NCI-H1105 (cell line): ENCODE measurements at places on chromosomes 5 and 9.
A peak's percentile ranks its signal among the peaks of the same experiment; 100 is the strongest.

- DNase-seq: no peak
These were observed 1.1 kb upstream of the ARHGEF28 start for GRCh38 chr5:73624888-73625287.

- DNase-seq: no peak
These were observed 408.2 kb upstream of the PTGER4 start for GRCh38 chr5:40271476-40271875.

GRCh38 chr5:50963971-50964745 is 297.7 kb downstream of the PARP8 start:
- no peak for DNase-seq

DNA sequence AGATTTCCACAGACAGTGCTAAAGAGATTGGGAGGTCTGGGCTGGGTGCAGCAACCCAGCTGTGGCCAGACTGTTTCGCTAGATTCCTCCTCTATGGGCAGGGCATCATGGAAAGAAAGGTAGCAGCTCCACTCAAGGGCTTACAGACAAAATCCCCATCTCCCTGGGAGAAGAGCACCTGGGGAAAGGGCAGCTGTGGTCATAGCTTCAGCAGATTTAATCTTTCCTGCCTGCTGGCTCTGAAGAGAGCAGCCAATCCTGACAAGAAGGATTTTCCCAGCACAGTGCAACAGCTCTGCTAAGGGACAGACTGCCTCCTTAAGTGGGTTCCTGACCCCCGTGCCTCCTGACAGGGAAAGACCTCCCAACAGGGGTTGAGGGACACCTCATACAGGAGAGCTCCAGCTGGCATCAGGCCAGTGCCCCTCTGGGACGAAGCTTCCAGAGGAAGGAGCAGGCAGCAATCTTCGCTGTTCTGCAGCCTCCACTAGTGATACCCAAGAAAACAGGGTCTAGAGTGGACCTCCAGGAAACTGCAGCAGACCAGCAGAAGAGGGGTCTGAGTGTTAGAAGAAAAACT is 1379.3 kb upstream of the ACO1 start:
- no peak for DNase-seq

DNA sequence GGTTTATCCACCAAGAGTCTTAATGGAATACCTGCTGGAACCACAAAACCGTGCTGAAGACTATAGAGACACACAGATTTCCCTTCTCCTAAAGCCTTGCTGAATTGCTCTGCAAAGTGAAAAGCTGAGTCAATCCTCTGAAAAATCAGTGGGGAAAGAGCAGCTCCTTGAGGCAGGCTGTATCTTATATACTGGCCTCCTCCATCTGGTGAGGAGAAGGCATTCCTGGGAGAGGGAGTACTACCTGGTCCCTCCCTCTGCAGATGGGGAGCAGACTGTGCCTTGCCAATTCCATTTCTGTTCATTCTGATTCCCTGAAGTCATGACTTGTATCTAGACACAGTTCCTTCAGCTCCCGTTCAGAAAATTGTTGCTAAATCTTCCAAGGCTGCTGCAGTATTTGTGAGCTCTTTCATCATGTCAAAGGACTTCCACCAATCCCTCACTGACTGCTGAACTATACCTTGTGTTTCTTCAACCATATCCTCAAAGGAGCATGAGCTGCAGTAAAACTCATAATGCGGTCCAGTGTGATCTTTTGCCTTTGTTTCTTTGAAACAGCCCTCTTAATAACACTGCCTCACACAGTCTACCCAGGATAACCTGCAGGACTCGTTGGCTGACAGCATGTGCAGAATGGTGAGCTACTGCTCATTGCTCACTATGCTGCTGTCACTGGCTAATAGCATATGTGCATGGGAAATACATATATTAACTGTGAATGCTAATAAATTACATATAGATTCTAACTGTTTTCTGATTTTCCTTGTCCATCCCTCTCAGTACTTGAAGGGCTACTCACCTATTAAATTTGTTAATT is 84.5 kb downstream of the FOXD1 start:
- DNase-seq: no peak

GRCh38 chr5:44603496-44604272 is 205.1 kb upstream of the MRPS30 start:
- DNase-seq: no peak

DNA sequence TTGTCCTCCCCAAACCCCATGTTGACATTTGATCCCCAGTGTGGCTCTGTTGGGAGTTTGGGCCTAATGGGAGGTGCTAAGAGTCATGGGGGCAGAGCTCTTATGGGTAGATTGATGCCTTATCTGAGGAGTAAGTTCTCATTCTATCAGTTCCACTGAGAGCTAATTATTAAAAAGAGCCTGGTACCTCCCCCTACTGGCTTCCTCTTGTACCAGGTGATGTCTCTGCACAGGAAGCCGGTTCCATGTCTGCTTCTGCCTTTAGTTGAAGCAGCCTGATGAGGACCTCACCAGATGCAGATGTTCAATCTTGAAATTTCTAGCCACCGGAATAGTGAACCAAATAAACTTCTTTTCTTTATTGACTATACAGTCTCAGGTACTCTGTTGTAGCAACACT is 10.8 kb downstream of the GABRB2 start:
- DNase-seq: no peak

- DNase-seq: no peak
These were observed 40.5 kb upstream of the NEURL1B start for GRCh38 chr5:172600571-172600970.

DNA sequence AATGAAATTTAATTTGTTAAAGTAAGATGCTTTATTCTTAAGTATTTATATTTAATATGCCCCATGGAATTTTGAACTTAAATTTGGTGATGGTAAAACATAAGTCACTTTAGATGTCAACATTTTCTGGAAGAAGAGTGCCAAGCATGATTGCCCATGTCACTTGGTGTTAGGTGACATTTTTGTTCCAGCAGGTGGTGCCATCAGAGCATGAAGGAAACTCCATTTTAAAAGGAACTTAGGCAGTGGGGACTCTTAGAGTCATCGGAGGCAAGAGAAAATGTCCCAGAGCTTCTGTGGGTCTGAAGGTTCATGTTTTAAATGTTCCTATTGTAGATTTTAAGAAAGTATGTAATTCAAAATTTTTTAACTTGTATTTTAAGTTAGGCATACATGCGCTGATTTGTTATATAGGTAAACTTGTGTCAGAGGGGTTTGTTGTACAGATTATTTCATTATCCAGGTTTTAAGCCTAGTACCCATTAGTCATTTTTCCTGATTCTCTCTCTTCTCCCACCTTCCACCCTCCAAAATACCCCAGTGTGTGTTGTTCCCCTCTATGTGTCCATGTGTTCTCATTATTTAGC is 789.3 kb downstream of the SEMA5A start:
- peak; percentile 2 for DNase-seq

DNA sequence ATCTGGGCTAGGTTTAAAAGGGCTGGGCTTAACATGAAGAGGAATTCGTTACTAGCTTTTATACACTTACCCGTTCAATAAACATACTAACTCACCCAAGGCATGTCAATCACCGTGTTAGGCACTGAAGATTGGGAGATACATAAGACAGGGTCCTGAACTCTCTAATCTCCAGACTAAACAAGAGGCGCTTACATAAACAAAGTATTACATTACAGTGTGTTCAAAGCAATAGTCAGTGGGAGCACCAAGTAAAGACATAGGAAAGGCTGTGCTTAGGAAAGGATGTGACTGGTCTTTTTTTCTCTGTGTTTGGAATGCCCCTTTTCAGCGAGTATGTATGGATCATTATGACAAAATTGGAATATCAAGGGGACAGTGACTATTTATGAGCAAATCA is 203.6 kb upstream of the ADRA1B start:
- DNase-seq: no peak

DNA sequence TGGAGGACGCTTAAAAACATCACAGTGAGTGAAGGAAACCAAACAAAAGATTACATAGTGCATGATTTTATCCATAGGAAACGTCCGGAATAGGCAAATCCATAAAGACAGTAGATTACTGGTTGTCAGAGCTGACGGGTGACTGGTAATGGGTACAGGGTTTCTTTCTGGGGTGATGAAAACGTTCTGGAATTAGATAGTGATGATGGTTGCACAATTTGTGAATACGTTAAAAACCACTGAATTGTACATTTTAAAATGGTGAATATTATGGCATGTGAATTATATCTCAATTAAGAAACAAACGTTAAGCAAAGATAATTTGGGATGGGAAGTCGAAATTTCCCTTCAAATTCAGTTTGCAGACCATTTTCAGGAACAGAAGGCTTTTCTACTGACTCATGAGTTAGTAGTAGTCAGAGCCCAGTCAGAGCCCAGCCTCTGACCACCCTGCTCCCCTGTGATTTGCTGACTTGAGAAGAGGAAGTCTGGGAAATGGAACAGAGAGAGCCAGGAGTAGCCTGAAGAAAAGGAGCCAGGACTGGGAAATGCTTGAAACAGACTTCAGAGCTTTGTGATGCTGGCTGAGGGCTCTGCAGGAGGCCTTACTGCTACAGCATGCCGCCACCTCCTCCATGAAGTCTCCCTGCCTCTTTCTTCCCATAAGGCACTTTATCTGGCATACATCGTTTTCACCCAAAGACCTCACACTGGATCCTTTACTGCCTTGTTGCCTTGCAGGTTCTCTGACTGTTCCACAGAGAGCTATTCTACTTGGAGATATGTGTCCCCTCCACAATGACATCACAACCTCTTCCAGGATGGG is 46.4 kb upstream of the CTNNA1 start:
- no peak for DNase-seq

GRCh38 chr9:120214332-120214731 is 365.6 kb downstream of the CDK5RAP2 start:
- no peak for DNase-seq

DNA sequence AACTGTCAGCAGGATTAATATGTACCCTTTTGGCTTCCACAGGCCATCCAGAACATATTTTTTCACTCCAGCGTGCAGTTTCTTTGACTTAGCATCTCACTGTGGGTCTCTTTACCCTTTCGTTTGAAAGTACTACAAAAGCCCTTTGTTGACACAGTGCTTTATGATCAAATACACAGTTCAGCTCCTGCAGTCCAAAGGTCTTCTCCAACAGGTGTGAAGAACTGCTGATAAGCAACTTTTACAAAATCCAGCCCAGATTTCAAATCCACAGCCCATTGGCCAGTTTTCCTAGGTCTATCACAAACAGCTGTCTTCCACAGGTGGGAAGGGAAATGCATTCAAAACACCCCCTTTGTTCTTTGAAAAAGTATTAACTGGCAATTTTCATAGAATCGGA is 54.8 kb downstream of the MYO10 start:
- DNase-seq: no peak

DNA sequence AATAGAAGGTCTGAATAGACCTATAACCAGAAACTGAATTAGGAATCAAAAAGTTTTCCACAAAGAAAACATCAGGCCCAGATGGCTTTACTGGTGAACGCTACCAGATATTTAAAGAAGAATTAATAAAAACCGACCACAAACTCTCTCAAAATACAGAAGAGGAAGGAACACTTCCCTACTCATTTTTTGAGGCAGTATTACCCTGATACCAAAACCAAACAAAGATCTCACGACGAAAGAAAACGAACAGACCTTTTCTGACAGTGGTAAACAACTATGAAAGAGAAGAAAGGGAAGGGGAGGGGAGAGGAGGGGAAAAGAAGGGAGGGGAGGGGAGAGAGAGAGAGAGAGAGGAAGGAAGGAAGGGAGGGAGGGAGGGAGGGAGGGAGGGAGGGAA is 13.5 kb downstream of the B4GALT1 start:
- DNase-seq: no peak
